ENCODE measurements at places on chromosomes 3 and 15.

GRCh38 chr3:53342353-53342752, 5.0 kb downstream of the DCP1A start:
- no peak for ATAC-seq

- ATAC-seq, result no peak
Measured at GRCh38 chr3:111609700-111610099, 14.6 kb upstream of the ZBED2 start.

DNA sequence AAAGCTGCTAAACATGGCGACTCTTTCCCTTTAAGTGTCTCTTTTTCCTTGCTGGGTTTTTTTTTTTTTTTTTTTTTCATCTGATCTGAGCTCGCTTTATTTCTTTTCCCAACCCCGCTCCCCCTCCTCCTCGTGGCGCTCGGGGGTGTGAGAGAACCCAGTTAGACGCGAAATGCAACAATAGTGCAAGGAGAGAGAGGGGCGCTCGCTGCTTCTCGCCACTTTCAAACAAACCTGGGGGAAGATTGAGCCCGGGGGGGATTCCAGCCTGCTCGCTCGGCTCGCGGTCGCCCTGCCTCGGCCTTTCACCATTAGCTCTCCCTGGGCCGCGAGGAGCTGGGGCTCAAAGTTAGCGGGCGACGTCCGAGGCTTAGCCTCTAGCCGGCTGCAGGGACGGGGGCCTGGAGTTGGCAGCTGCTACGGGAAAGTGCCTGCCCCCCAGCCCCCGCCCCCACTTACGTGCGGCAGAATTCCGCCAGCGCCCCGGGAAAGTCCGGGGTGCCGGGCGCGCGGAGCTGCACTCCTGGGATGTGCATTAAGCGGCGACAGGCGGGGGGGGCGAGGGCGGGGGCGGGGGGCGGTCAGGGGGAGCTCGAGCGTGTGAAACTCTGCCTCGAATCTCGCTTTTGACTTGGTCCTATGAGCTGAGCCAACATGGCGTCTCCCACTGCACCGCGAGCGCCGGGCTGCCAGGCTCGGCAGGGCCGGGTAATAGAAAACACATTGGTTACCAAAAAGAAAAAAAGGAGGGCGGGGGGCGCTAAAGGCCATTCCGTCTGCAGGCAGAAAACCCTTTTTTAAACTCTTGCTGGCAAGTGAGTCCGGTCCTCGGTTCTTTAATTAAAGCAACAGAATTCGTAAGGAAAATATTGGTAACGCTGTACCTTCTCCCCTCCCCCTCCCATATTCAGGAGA, 10.4 kb downstream of the NR2F2 start:
- no peak for ATAC-seq

GRCh38 chr15:45372041-45372995, 6.0 kb downstream of the GATM start:
- ATAC-seq, result no peak

DNA sequence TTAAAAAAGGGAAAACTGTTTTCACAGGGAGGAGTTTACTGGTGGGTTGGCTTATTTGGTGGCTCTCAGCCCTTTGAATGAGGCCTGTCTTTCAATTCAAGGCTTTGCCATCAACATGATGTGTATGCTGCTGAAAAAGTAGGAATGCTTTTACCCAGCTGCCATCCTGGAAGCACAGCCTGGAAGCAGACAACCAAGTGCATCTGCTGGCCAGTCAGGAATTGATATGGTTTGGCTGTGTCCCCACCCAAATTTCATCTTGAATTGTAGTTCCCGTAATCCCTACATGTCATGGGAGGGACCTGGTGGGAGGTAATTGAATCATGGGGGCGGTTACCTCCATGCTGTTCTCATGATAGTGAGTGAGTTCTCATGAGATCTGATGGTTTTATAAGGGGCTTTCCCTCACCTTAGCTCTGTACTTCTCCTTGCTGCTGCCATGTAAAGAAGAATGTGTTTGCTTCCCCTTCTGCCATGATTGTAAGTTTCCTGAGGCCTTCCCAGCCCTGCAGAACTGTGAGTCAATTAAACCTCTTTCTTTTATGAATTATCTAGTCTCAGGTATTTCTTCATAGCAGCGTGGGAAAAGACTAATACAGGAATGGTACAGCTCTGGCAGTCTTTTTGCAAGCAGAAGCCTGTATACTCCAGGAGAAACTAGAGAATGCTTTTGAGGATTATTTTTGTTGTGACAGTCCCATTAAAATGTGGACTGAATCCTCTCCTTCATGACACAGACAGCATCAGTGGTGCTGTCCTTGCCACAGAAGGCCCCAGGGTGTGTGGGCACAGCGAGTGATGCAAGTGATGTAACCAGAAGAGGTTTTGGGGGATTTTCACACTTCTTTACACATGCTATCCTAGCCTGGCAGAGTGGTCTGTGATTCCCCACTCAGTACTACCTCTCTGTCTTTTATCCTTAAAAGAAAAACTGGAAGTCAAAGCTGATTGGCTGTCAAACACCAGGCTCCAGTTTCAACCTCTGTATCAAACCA, 20.0 kb downstream of the PLCL2 start:
- peak; percentile 67 for ATAC-seq

DNA sequence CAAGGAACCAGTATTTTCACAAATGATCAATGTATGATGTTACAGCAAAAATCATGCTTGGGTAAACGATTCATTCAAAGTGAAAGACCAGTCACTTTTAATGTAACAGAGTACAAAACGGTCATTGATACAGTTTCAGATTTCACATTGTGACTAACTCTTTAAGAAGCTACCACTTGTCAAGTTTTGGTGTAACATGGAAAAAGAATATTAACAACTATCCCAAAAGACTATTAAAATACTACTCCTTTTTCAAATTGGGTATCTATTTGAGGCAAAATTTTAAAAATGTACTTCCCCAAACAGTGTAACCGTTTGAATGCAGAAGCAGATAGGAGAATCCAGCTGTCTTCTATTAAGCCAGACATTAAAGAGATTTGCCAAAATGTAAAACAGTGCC, 31.7 kb downstream of the AKAP13 start:
- ATAC-seq, result no peak

- peak; percentile 33 for ATAC-seq
Measured at GRCh38 chr3:9347887-9348286, 15.0 kb upstream of the THUMPD3 start.

DNA sequence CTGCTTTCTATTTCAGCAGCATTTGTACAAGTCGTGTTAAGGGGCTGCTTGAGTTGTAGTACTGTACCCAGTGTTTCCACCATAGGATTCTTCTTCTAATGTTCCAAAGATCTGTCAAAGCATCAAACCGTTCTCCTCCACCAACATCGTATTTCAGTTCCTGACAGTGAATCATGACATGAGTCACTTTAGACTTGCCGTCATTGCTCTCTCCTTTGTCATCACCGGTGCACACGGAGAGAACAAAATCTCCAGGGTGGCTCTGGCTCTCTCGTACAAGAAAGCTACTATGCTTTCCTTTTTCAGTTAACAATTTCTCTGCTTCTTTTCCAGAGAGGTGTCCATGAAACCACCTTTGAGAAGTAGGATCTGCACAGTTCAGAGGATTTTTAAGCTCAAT, 270.9 kb upstream of the CCDC54 start:
- no peak for ATAC-seq

- ATAC-seq, result no peak
Measured at GRCh38 chr3:28232659-28233058, 8.8 kb upstream of the CMC1 start.

DNA sequence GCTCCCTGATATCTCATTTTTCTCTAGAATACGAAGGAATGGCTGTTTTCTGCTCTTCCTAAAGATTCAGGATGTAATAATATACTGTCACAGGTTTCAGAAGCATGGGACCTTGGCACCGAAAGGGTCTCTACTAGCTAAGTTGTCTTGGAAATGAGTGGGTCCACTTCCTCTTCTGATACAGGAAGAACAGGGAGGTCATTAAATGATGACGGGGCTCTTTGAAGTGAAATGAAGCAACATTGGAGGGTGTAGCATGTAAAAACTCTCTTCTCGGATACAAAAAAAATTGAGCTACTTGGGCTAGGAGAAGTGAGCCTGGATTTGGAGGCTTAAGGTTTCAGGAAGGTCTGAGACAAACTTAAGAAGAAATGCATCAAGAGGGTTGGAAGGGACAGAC, 349.8 kb upstream of the TPRG1 start:
- ATAC-seq, result no peak

DNA sequence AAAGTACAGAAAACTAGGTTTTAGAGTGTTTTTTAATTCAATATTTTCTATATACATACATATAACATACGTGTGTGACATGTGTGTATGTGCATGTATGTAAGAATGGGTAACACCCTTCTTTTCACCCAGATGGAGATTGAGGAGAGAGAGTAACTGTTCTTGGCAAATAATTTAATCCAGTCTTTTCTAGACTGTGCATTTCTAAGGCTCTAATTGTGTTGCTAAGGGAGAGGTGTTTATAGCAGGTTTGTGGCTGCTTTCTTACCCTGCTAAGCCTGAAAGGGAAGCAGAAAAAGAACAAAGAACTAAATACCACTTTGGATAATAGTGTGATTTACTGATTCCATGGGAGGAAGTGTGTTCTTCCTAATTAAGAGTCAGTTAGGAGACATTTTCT, 46.0 kb upstream of the ALDH1L1 start:
- no peak for ATAC-seq

DNA sequence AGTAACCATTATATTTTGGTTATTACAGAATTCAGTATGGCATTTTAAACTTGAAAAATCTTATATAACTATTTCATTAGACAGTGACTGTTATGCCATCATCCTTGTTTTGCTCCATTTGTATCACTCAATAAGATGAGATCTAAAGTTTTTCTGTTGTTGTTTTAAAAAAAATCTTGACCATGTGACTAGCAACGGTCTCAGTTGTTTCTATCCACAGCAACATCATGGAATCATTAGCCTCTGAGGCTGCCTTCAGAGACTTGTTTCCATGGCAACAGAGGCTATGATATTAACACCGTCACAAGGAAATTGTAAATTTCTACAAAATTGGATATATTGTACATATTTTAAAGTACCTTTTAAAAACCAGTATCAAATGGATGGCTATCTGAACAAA, 129.8 kb downstream of the DLG1 start:
- ATAC-seq, result no peak

- no peak for ATAC-seq
Measured at GRCh38 chr3:119588112-119588511, 8.8 kb downstream of the ADPRH start.

GRCh38 chr15:23069496-23070166, 30.3 kb upstream of the TUBGCP5 start:
- no peak for ATAC-seq

DNA sequence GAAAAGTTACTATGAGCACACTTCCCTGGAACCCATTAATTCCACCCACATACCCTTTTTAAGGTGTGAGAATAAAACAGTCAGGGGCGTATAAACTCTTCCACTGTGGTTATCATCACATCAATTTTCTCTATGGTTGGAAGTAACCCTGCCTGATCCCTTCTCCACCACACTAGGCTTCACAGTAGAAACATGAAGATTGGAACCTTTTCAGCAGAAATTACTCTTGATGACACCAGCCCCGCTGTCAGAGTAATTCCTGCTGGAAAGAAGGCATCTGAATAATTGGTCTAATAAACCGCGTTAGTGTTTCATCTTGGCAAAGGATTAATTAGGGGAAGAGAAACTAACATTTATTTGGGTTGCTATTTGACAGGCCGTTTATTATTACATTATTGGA, 278.4 kb downstream of the MFSD1 start:
- no peak for ATAC-seq

GRCh38 chr3:127424766-127425504, 137.1 kb upstream of the PRR20G start:
- no peak for ATAC-seq

- no peak for ATAC-seq
Measured at GRCh38 chr15:100215843-100216169, 126.0 kb downstream of the ADAMTS17 start.

- ATAC-seq, result no peak
Measured at GRCh38 chr3:46742992-46743585, 25.4 kb upstream of the PRSS50 start.

GRCh38 chr3:50995085-50995824, 320.5 kb downstream of the DOCK3 start:
- ATAC-seq, result no peak

- no peak for ATAC-seq
Measured at GRCh38 chr3:67414740-67415139, 239.7 kb downstream of the SUCLG2 start.

DNA sequence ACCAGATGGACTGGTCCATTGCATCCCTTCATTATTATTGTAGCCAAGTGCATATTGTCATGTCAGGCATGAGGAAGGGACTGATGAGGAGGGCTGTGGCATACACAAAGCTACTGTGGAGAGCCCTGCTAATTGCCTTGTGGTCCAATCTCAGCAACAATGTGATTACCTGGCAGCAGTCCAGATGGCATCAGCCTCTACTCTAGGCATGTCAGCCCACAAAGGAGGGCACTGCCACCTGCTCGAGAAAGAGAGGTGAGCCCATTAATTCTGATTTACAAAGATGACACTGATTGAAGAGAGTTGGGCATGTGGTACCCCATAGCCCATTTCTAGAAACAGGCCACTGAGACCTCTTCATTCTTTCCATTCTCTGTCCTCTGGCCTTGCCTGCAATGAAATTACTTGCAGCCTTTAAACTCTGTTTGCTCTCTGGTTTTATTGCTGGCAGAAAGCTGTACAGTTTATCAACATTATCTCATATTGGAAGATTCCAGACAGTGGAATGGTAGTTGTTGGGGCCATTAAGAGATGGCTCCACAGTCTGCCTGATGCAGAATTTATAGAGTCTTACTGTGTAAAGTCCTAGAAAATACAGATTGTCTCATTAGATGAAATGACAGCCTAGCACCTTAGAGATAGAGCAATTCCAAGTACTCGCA, 307.7 kb downstream of the ARPP21 start:
- no peak for ATAC-seq

DNA sequence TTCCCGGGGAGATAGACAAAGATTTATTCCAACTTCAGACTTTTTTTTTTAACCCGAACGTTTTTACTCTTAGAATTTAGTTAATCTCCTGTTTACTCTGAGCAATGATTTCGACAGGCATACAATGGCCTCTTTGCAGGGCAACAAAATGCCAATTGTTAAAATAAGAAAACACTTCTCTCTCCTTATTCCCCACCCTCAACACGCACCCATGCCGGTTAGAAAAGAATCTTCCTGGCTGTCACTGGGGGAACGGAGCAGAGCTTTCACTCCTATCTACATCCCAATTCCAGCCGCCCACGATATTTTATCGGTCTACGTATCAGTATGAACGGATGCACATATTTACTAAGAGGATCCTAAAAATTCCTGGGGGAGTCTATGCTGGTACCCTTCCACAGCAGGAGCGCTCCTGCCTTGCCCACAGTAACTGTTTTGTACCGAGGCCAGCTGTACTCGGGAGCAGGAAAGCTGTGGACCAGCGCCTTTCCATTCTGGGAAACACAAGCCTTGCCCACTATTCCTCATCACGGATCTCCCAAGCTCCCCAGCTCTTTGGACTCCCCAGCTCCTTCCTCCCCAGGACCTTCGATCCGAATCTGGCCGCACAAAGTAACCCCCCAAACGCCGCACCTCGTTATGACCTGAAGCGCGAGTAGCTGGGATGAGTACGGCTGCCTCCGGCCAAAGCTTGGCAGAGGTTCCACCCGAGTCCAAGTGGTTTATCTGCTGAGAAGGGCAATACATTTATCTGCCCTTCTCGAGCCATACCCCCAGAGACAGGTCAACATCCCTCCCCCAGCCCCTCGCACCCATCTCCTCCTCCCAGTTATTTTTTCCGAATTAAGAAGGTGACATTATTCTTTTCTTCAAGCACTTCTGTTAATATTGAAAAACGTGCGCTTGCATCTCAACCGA, 2.2 kb upstream of the FOXB1 start:
- ATAC-seq, result no peak

Measured in activated CD4-positive, CD25-positive, alpha-beta regulatory T cell treated with anti-CD3 and anti-CD28 coated beads, Interleukin-2, amount 50 U/mL, for 24 hours (primary cell).